HT1080 (cell line): ENCODE measurements at places on chromosomes 3 and 15. TPM values are rescaled to one million over a fixed set of nuclear protein-coding genes. Genes with fewer than 3 reads are reported as not detected.
A peak's percentile ranks its signal among the peaks of the same experiment; 100 is the strongest.

DNA sequence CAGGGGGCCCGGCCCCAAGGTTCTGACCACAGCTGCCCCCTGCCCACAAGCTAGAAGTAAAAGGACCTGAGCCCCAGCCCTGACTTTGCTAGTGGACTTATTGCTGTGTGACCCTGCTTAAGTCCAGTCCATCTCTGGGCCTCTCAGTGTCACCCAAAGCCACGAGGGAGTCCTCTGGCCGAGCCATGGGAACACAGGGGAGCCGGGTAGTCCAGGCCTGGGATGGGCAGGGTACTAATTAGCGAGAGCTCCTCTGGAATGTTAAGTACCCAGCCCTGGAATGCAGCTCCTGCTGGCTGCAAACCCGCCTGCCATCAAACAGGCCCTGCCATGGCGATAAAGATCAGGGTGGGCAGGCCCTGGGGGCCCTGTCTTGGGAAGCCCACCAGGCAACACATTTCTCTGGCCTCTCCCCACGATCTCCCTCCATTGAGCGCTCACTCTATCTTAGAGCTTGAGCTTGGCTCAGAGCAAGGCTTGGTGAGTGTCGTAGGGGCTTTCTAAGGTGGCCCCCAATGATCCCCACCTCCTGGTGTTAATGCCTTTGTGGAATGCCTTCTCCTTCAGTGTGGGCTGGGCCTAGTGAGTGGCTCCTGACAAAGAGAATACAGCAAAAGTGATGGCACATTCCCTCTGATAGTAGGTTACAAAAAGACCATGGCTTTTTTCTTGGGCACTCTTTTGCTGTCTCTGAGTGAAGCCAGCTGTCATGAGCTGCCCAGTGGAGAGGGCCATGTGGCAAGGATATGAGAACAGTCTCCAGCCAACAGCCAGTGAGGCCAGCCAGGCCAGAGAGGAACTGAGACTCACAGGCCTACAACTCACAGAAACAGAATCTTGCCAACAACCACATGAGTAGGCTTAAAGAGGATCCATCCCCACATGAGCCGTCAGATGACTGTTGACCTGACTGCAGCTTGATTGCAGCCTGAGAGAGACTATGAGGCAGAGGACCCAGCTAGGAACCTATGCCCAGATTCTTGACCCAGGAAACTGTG is 133.1 kb downstream of the SMAD6 start:
- DNase-seq: no peak

- DNase-seq: no peak
These were observed 43.1 kb downstream of the STARD5 start for GRCh38 chr15:81280696-81281455.

- DNase-seq: no peak
These were observed at the start of gene MYL3 for GRCh38 chr3:46863261-46863782. Gene MYL3 (minus strand): TSS chr3:46863444. CDS start chr3:46863390, 54 bp downstream.

- DNase-seq: peak; percentile 73
These were observed 19.1 kb upstream of the TM4SF18 start for GRCh38 chr3:149352556-149352955.

DNA sequence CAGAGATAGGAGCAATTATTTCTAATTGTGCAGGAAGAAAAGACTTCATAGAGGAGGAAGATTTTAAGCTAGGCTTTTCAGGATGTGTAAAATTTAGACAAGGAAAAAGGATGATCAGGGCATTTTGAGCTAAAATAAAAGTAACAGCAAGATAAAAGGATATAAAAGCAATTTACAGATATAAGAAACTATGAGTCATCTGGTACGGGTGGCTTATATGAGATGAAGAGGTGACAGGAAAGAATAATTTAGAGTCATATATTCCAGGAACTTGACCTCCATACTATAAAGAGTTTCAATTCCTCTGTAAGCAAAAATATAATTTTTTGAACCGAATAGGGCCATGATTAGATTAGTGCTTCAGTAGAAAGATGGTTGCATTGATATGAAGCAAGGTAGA is 273.7 kb downstream of the RBMS3 start:
- DNase-seq: no peak

GRCh38 chr3:190382082-190382481 is 5.9 kb upstream of the CLDN16 start:
- DNase-seq: peak; percentile 68

GRCh38 chr3:173255555-173255954 is 114.5 kb upstream of the SPATA16 start:
- no peak for DNase-seq

- peak; percentile 95 for DNase-seq
These were observed 894.3 kb downstream of the OTOL1 start for GRCh38 chr3:162390891-162391290.

DNA sequence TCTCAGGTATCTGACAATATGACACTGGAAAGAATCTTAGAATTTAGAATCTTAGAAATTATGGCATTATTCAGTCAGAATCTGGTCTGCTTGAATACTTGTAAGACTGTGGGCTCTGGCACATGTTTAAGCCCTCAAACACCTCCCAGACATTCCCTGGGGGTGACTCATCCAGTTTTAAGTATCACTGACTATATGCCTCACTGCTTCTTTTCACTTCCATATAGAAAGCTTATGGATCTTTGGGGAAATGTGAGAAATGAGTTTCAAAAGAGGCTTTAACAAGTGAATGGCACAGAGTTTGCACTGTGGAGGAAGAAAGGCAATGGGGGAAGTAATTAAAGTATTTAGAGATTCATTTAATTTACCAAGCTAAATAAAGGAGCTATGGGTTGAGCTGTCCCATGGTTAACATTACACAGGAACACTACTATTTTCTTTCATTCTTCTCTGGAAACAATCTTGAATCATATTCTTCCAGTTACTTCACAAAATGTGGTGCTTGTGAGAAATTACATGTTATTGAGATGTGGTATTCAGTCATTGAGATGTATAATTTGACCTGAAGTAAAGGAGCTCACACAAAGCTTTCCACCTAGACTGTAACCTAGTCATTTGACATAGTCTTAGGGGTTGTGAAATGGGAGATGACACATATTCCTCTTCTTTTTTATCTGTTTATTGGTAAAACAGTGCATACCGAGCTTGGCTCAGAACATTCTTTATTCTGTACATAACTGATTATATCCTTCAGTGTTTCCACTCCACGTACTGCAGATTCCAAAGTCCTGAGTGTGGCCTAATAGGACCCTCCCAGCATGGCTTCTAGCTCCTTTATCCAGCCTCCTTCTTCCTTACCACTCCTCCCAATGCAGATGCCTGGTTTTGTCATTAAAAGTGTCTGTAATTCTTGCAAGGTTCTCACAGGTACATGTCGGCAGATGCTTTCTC is 544.6 kb upstream of the NECTIN3 start:
- DNase-seq: peak; percentile 93

DNA sequence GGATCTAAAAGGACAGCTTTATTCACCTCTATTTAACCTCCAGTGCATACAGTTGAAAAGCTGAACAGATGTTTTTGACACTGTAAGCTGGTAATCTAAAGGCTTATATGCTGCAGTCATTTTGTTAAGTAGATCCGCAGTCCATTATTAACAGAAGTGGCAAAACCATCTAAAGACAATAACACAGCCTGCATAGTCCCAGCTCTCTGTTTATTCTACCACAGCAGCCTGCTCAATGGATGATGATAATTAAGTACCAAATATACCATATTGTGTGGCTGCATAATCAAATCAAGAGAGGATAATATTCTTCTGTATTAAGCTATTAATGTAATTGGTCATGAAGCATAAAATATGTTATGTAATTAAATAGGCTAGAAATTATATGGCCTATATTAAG is 207.1 kb downstream of the MEIS2 start:
- DNase-seq: no peak

GRCh38 chr15:31228980-31229826 is 97.4 kb upstream of the KLF13 start:
- no peak for DNase-seq

DNA sequence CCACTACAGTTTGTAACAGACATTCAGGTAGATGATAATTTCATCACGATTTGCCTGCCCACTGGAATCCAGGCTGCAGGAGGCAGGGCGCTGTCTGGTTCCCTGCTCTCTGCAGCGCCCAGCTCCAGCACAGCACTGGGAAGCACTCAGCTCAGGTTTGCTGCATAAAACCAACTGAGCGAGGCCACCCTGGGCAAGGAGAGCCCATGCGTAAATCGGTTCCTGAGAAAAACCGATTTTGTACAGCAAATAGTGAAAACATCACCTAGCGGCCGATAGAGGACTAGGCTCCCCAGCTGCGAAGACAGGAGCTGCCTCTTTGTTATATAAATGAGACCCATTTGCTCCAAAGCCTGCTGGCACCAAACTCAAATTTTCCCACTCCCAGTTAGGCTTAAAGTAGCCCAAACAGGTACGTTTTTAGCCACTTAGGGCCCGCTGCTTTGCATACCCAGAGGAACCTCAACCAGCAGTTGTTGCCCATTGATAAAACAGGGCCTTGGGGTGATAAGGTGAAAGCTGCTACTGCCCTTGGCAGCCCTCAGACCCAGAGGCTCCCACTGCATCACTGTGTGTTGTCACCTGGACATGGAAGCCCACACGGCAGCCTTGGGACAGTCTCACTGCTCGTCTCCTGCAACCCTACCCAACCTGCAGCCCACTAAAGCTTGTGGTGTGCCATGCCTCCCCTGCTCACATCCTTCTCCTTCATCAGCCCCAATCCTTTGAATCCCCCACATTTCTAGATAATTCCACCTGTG is 47.5 kb downstream of the ALDH1L1 start:
- DNase-seq: peak; percentile 27

DNA sequence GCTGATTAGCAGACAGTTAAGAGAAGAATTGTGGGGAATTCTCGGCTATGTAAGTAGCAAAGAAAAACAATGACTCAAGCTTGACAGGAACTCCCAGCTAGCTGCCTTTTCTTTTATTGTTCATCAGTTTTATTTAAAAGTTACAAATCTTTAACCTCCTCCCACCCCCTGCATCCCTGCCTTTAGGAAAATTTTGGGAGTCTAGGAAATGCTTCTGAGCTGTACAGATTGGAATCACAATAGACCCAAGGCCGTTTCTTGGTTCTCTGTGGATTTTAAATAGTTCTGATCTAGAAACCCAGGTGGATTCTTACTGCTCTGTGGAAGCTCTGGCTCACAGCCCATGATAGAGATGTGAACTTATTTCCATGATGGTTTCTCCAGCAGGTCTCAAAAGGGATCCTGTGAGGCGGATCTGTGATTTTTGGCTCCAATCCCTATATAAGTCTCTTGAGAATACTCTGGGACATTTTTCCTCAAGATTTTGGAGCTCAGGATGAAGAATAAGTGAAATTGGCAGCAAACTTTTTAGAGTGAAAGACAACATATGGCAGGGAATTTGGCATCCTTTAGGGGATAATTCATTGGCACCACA is 312.3 kb downstream of the EPHA3 start:
- DNase-seq: peak; percentile 28

DNA sequence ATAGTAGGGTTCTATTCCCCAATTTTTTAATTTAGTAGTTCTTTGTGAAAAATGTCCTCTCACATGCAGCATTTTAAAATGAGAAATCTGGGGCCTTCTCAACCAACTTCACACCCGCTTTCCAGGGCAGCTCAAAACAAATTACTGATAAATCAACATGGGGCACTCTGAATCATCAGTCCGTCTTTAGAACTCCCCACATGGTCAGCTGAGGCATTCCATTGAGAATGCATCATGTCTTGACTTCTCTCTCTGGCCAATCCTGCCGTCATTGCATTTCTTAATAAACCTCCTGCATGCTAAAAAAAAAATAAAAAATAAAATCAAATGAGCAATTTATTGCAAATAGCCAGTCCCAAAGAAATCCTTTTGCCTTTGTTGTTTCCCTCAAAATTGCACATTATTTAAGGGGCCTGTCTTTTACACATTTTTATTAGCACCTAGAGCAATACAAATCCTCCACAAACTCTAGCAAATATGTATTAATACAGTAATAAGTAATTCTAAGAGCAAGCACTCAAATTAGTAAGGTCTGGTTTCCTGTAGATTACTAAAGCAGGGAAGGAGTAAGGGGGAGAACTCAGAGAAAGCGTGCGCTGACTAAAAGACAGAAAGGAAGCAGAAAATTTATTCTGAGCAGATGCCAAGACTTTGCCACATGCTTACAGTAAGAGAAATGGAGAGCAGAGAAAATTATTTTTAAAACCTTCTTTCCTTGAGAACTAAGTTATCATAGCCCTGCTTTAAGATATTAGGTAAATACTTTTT is 175.7 kb downstream of the TNIK start:
- DNase-seq: peak; percentile 94

- DNase-seq: no peak
These were observed 47.9 kb downstream of the ATP13A5 start for GRCh38 chr3:193330555-193331204.

GRCh38 chr3:140530131-140530530 is 147.7 kb upstream of the TRIM42 start:
- no peak for DNase-seq

- DNase-seq: no peak
These were observed 574.6 kb upstream of the ARPP21 start for GRCh38 chr3:35064761-35065160.

- no peak for DNase-seq
These were observed 167.3 kb downstream of the XXYLT1 start for GRCh38 chr3:195103623-195104022.

DNA sequence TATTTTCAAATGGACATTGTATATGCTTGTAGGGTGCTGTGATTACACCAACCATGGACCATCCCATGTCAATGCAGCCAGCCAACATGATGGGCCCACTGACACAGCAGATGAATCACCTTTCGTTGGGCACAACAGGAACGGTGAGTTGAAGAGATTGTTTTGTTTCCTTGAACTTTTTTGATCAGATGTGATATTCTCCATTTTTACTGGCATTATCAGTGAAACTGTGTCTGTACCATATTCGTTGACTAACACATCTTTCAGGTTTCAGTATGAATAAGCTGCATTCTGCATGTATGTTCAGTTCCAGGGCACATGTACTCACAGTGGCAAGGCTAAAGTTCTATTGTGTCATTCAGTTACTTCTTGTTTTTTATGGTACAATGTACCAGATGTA is 655.2 kb downstream of the RBMS3 start:
- DNase-seq: no peak

- DNase-seq: no peak
These were observed 78.1 kb downstream of the CADPS start for GRCh38 chr3:62797132-62797531.

The ZCWPW2 gene
- not detected in 2 replicates for total RNA-seq

The COMMD2 gene
- 50.0 and 50.9 TPM in 2 replicates for total RNA-seq

The GPR149 gene
- not detected in 2 replicates for total RNA-seq

The OSTN gene
- not detected in 2 replicates for total RNA-seq

The GOLGA8H gene
- total RNA-seq: 0.43 and 0.77 TPM in 2 replicates

The RARB gene
- 0.40 TPM in 2 replicates for total RNA-seq

The RASL12 gene
- total RNA-seq: not detected in 2 replicates

The LRTM1 gene
- total RNA-seq: not detected in 2 replicates

The RAD51 gene
- 10.9 and 17.7 TPM in 2 replicates for total RNA-seq

The NEO1 gene
- total RNA-seq: 1.4 and 2.9 TPM in 2 replicates

The IL5RA gene
- total RNA-seq: not detected in 2 replicates

The CP gene
- total RNA-seq: not detected in 2 replicates

The GATA2 gene
- 0.50 and 1.6 TPM in 2 replicates for total RNA-seq

The STAB1 gene
- not detected in 2 replicates for total RNA-seq

The DLL4 gene
- total RNA-seq: 0.20 and 0.31 TPM in 2 replicates

The NECTIN3 gene
- 61.5 and 66.2 TPM in 2 replicates for total RNA-seq

The XCR1 gene
- total RNA-seq: not detected in 2 replicates

The RASA2 gene
- 11.8 and 14.0 TPM in 2 replicates for total RNA-seq

The CD86 gene
- total RNA-seq: not detected in 2 replicates

The LARP6 gene
- total RNA-seq: 75.6 and 87.1 TPM in 2 replicates

The IVD gene
- total RNA-seq: 15.3 and 18.5 TPM in 2 replicates

The ZBED2 gene
- 0.14 and 0.20 TPM in 2 replicates for total RNA-seq

The CLSTN2 gene
- 0.23 TPM in 2 replicates for total RNA-seq

The POTEB2 gene
- total RNA-seq: not detected in 2 replicates
